ENCODE measurements at places on chromosomes 16 and 17.
A peak's percentile ranks its signal among the peaks of the same experiment; 100 is the strongest.

DNA sequence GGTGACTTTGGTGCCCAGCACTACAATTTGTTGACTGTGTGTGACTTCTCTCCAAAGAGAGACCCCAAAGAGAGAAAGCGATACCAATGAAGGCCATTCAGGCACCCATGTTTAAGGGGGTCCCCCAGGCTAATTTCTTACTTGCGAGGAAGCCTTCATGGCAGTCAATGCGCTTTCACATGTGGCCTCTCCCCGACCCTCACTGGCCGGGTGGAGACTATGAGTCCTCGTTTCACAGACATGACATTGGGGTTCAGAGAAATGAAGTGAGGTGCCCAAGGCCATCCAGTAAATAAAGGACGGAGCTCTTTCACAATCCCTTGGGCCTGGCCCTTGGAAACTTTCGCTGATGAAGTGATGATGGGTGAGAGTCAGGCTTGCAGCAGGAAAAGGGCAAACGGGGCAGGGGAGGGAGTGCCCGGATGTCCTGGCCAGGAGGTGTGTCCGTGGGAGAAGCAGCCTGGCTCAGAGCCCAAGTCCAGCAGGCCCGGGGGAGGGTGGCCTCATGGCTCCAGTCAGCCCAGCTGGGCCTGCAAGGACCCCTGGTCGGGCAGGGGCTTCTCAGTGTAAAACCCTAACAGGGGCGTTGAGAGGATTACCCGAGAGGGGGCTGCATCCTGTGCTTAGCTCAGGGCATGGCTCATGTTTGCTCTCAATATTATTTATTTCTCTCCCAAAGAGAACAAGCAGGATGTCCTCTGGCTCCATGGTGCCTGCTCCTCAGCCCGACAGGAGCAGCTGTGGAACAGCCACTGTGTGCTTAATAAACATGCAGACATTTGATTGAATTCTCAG lies 14.7 kb downstream of the TBX2 start:
- DNase-seq = peak; percentile 24

GRCh38 chr17:45836047-45837044 lies 8.3 kb upstream of the SPPL2C start:
- DNase-seq = no peak

DNA sequence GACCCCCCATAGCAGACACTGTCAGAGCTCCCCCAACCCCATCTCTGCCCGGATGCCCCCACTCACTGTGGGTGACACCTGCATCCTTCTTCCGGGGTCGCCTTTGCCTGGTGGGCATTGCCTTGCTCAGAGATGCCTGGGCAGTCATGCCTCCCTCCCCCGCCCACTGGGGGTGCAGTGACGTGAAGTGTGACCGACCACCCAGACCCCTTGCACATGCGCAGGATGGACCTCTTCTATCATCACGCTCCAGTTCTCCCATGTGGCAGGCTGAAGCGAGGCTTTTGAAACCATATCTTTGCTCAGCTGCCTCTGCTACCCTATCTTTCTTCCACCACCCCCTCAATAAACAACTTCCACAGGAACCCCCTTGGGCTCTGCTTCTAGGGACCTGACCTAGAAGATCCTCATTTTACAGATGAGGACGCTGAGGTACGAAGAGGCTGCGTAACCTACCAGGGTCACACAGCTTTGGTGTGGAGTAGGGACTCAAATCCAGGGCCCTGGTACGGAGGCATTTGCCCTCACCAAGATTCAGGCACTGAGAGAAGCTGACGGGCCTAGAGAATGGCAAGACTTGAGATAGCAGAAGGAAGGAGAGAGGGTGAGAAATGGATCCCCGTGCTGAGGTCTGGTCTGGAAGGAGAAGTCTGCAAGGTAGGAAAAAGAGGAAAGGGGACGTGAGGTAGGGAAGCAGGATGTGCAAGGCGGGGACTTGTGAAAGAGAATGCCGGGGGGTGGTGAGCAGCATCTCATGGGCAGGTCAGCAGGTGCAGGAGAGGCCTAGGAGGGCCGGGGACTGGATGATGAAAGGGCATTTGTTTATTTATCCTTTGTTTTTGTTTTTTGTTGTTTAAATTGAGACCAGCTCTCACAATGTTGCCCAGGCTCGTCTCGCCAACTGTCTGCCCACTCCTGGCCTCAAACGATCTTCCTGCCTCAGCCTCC lies 14.4 kb downstream of the NLRC5 start:
- no peak for DNase-seq

- DNase-seq = peak; percentile 70
These were observed 1.6 kb downstream of the NUFIP2 start for GRCh38 chr17:29292071-29292991.

GRCh38 chr17:29524692-29525091 lies 42.1 kb downstream of the ABHD15 start:
- no peak for DNase-seq

DNA sequence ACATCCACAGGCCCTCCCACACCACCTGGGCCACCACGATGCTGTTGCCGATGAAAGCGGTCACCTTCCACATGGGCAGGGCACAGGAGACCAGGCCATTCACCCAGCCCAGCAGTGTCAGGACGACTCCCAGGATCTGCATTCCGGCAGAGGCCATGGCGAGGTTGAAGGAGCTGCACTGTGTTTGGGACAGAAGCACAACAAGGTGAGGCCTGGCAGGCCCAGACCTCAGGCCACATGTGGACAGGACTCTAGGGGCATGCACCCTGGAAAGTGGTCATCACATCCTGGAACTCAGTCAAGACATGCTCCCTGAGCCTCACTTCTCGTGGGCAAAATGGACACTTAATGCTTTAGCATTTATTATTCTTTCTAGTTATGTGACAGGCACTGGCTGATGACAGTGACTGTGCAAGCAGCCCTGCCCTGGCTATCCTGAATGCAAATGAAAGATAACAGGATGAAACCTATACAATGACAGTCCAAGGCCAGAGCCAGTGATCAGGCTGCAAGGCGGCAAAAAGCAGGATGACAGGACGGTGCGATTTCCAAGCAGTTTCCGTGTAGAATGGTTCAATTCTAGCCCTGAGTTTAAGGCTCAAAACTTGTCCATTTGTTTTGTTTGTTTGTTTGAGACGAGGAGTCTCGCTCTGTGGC lies 2.0 kb downstream of the CLDN6 start:
- DNase-seq = no peak

- no peak for DNase-seq
These were observed 33.9 kb upstream of the CLEC18B start for GRCh38 chr16:74455213-74455612.

- DNase-seq = no peak
These were observed 247.2 kb downstream of the CNTNAP4 start for GRCh38 chr16:76524356-76524755.

DNA sequence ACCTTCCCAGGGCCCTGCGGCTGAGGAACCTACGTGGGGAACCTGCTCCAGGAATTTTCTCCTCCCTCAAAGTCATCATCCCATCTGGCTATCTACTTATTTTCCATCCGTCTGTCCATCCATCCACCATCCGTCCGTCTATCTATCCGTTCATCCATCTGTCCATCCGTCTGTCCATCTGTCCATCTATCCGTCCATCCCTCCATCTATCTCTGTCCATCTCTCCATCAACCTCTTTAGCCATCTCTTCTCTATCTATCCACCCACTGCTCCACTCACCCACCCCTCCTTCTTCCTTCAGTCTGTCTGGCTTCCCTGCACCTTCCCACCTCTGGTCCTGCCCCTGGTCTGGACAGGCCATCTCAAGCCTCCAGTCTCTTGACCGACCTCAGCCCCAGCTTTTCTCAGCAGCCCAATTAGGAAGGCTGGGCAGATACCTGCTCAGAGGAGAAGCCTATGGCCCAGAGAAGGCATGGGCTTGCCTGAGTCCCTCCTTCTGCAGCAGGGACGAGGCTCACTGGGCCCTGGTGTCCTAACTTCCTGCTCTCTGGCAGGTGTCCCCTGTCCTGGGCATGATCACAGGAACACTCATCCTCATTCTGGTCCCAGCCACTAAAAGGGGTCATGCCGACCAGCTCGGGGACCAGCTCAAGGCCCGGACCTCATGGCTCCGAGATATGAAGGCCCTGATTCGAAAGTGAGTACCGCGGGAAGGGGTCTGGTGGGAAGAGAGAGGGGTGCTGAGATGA lies 23.0 kb downstream of the MYBBP1A start:
- no peak for DNase-seq

DNA sequence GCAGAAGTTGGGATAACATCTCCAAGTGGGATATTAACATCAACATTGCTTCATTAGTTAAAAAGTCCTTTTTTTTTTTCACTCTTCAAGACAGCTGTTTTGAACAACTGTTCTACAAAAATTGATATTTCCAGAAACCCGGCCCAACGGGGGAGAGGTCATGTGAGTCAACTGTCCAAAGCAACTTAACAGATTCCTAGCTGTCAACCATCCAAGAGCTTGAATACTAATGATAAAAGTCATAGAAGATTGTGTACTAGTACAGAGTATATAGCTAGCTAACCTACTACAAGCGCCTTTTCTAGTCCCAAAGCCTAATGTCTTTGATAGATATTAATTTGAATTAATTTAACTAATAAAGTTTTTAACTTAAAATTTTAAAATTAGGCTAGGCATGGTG lies 172.0 kb downstream of the CYB561 start:
- no peak for DNase-seq

- DNase-seq = no peak
These were observed 1.6 kb upstream of the FMNL1 start for GRCh38 chr17:45220079-45220478.

GRCh38 chr17:4120332-4120731 lies 22.5 kb downstream of the ZZEF1 start:
- DNase-seq = no peak

DNA sequence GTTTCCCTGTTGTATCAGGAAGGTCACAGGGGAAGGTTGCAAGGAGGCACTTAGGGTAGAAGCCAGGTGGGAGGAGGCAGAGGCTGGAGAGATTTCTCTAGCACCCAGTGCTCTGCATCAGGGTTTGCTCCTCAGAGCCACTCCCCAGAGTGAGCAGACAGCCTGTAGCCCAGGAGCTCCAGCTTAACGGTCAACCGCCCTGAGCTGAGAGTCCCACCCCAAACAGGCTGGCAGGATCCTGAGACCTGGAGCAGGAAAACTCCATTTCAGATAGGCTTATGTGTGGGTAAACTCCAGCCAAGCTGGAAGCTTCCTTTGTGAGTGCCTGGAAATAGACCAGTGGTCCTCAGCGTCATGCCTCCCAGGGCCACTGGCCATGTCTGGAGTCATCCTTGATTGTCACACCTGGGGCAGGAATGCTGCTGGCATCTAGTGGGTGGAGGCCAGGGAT lies 37.9 kb downstream of the MPRIP start:
- no peak for DNase-seq

- no peak for DNase-seq
These were observed 23.4 kb upstream of the LGALS9 start for GRCh38 chr17:27607521-27608091.

DNA sequence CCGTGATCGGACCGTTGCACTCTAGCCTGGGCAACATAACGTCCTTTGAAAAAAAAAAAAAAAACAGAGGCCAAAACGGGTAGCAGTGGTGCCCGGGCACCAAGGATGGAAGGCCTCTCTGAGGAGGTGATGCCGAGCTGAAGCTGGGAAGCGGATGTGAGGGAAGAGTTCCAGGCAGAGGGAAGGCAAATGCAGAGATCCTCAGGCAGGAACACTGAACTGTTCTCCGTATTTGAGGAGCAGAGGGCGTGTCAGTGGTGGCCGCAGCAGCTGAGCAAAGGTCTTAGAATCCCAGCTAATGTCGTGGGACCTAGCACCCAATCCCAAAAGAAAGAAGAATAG lies 656 bp upstream of the KCTD13 start:
- DNase-seq = peak; percentile 45

DNA sequence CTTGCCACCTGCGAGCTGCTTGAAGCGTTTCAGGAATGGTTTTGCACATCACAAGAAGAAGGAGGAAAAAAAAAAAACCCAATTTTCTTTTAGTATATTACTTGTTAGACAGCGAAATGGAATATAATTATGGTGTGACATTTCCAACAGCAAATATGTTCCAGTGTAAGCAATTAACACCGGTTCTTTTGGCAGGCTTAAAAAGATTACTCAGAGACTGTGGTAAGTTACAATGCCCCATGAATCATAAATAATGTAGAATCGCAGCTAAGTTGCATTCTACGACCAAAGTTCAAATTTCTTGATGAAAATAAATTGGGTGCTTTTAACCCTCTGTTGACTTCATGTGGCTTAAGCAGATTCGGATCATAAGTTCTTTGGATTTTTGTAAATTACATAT lies 245.2 kb downstream of the XYLT1 start:
- no peak for DNase-seq

GRCh38 chr16:86044241-86044671 lies 145.3 kb downstream of the IRF8 start:
- DNase-seq = peak; percentile 68

- DNase-seq = no peak
These were observed 28.0 kb downstream of the ARHGAP23 start for GRCh38 chr17:38456031-38456815.

- no peak for DNase-seq
These were observed 6.5 kb upstream of the MTMR4 start for GRCh38 chr17:58520843-58521430.

GRCh38 chr16:10675861-10676260 lies 18.9 kb downstream of the TEKT5 start:
- no peak for DNase-seq

DNA sequence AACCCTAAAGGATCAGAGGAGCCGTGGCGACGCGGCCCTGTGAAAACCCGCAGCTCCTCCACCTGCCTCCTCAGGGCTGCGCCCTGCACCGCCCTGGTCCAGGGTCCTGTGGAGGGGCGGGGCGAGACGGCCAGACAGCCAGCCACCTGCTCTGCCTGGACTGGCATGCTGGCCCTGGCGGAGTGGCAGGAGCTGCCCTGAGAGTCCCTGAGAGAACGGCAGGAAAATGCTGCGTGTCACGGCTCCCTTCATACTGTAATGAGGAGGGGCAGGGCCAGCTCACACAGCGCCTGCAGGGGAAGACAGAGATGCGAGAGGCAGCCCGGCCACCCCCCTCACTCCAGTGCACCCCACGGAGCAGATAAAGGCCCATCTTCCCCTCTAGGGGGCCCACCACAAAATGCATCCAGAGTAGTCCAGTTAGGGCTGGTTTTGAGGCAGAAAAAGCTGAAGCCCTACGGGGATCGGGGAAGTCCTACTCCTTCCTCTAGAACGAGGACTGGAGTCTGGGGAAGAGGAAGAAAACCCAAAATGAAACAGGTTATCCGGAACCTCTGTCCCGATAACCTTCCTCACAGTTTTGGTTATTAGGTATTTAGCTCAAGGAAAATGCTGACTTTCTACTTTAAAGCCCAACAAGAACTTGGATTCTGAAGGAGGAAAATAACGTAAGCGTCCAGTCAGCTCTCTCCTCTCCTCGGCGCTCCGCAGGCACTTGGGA lies 97.6 kb upstream of the DNAH17 start:
- DNase-seq = no peak

DNA sequence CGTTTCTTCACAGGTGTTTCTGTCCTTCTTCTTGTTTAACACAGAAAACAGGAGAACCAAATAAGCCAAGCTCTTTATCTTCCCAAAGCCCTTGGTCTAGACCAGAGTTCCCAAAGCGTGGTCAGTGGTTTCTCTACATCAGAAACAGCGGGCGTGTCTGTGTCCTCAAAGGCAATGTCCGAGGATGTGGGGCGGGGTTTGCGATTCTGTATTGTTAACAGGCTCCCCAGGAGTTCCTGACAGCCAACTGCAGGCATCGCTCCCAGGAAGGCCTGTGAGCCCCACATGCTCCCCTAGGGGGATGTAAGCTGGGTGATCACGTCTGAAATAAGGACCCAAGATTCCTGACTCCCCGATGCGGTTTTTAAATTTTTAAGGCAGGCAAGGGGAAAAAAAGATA lies 28.4 kb upstream of the SLC25A19 start:
- no peak for DNase-seq

GRCh38 chr16:11689031-11689840 lies 21.0 kb downstream of the SNN start:
- no peak for DNase-seq

Data from liver (tissue), 10 donors.